ENCODE measurements at places on chromosomes 6 and 20.

GRCh38 chr6:43909474-43910148 is 139.6 kb downstream of the VEGFA start:
- no peak for DNase-seq

DNA sequence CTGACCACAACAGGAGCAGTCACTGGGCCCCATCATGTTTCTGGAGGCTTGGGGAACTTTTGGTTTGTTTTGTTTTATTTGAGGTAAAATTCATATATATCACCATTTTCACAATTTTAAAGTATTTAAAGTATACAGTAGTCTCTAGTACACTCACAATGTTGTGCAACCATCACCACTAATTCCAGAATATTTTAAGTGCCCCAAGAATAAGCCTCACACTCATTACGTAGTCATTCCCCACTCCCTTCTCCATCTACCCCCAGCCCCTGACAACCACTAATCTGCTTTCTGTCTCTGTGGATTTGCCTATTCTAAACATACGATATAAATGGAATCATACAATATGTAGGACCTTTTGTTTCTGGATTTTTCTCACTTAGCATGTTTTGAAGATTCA is 29.0 kb downstream of the RTN4IP1 start:
- DNase-seq = no peak

GRCh38 chr6:14796974-14797762 is 448.7 kb upstream of the JARID2 start:
- no peak for DNase-seq

- DNase-seq = no peak
Observed at GRCh38 chr6:45880676-45881075, 135.0 kb downstream of the CLIC5 start.

DNA sequence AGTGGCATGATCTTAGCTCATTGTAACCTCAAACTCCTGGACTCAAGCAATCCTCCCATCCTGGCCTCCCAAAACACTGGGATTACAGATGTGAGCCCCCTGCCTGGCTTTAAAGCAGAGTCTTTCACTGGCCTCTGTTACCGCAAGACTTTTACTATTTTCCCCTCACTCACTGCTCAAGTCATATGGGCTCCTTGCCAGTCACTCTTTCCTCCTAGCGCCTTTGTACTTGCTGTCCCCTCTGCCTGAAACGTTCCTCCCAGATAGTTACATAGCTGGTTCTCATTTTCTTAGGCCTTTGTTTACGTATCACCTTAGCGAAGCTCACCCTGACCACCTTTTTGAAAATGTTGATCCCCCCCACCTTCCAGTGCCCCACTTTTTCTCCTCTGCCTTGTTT is 29.3 kb downstream of the RPRD1B start:
- no peak for DNase-seq

- no peak for DNase-seq
Observed at GRCh38 chr6:85118233-85118632, 331.6 kb upstream of the NT5E start.

- no peak for DNase-seq
Observed at GRCh38 chr6:117776441-117776840, 101.2 kb downstream of the NUS1 start.

DNA sequence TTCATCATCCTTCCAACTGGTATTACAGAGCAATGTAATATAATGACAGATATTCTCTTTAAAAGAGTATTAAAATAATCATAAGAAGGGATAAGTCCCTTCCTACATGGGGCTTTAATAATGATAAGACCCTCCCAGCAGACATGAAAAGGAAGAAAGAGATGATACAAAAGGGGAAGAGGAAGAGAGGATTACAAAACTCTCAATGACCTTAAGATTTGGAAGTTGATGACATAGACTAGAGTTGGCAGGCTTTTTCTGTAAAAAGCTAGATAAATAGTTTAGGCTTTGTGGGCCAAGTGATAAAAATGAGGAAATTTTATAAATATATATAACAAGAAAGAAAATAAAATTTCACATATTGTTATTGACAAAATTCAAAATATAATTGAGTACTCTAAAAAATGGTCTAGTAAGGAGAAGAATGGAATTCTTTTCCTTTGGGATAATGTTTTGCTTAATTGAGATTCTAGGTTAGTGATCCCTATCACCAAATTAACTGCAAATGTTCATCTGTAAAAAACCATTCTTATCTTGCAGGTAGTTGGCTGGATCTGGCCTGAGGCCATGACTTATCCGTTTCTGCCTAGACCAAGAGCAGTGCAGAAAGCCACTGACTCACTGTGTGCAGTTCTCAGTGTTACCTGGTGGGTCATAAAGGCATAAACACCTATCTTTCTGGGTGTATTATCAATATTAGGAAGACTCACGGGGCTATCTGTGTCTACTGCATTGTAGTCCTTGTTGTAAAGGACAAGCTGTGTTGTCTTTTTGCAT is 11.0 kb downstream of the RIPOR2 start:
- DNase-seq = no peak

GRCh38 chr6:2314641-2315040 is 69.2 kb upstream of the GMDS start:
- no peak for DNase-seq

DNA sequence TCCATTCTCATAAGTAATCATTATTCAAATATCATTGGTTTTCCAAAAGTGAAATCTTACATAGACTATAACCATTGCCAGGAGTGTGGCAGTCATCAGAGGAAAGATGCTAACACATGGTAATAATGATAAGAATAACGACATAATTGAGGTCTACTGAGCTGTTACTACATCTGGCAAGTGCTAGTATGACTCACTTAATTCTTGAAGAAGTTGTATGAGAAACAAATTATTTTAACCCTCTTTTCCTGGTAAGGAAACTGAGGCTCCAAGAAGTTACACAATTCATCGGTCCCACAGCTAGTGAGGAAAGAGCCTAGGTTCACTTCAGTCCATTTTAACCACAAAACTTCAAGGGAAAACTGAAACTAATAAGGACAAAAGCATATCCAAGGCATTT is 335.6 kb upstream of the BTBD3 start:
- no peak for DNase-seq

- DNase-seq = no peak
Observed at GRCh38 chr6:130610303-130610702, 216.9 kb upstream of the SMLR1 start.

GRCh38 chr6:43331470-43331869 is 22.8 kb upstream of the CRIP3 start:
- no peak for DNase-seq

- DNase-seq = no peak
Observed at GRCh38 chr6:157861814-157862213, 38.8 kb downstream of the SNX9 start.

- no peak for DNase-seq
Observed at GRCh38 chr6:71420693-71421328, 132.2 kb downstream of the OGFRL1 start.

- DNase-seq = no peak
Observed at GRCh38 chr20:40925829-40926510, 102.7 kb upstream of the TOP1 start.

DNA sequence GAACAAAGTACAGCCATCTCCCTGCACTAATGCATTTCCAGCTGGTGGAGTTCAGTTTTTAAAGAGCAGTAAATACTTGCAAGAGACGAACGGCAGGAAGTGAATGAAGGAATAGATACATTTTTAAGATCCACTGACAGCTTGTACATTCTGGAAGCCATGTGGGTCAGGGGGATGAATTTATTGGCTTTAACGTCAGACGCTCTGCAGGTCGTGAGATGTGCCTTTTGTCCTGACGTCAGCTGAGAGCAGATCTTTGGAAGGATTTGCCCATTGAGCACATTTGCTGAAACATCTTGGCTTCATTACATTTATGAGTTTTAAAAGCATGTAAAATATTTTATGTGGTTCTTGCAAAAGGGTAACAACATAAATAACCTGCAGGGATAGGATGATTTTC is 29.5 kb upstream of the SALL4 start:
- no peak for DNase-seq

DNA sequence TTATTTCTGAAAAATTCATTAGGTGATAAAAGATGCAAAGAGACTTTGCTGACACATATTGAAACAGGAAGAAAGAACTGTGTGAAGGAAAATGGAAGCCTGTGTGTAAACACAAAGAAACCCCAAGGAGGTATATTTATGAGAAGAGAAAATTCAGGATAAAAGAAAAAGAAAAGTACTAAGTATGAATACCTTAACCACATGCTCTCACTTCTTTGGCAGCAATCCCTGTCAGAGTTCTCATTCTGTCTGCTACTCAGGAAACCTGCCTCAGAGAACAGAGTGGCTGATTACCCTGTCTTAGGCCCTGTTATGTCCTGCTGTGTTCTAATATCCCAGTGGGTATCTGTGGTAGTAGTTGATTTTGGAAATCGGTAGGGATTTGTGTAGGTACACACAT is 457.9 kb downstream of the TBC1D32 start:
- DNase-seq = no peak
